Fibroblast of mammary gland (primary cell): ENCODE measurements at places on chromosomes 3 and 15.

GRCh38 chr3:177445549-177445948 is 248.3 kb upstream of the TBL1XR1 start:
- DNase-seq = no peak

- no peak for DNase-seq
Observed at GRCh38 chr3:138099417-138099816, 16.0 kb downstream of the DZIP1L start.

DNA sequence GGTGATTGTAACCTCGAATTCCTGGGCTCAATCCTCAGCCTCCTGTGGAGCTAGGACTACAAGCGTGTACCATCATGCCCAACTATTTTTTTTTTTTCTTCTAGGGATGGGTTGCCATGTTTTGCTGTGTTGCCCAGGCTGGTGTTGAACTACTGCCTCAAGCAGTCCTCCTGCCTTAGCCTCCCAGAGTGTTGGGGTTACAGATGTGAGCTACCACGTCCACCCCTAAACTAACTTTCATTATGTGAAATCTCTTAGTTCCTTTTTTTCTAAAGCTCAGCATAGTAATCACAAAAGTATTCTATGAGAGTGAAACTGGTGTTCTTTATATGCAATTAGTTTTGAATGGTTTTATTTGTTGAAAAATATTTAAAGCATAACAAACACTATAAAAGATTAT is 92.1 kb downstream of the XRN1 start:
- DNase-seq = no peak

- DNase-seq = no peak
Observed at GRCh38 chr15:63380151-63380807, 1.4 kb downstream of the CA12 start.

DNA sequence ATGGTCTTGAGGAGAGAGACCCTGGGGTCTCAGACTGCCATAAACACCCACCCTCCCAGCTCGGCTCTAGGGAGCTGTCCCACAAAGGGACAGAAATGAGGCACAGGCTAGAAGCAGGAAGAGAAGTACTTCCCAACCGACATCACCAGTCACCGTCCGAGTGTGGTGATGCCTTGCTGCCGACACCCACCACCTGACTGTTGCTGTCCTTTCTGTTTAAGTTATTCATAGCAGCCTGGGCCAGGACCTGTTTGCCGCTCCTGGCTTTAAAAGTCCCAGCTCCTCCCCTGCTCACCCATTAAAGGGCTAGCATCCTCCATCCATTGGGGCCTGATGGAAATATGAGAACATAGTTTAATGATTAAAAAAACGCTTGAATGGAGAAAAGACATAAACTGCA is 13.2 kb upstream of the SPG11 start:
- DNase-seq = no peak

GRCh38 chr15:58016581-58017175 is 48.8 kb downstream of the ALDH1A2 start:
- DNase-seq = peak; percentile 20

DNA sequence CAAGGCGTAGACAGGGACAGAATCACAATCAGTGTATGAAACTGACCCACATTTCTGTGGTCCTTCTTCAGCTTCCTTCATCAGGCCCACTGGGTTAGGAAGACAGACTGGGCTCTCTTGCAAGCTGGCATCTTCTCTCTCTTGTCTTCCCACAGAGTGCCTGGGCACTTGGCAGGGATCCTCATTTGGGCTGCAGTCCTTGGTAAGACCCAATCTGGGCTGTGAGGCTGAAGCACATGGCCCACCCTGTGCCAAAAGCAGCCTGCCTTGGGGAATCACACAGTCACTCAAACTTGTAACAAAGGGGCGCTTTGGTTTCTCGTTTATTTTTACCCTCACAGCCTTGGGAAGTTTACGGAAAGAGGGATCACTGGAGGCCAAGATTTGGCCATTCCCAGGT is 8.2 kb upstream of the EPHB3 start:
- DNase-seq = no peak

DNA sequence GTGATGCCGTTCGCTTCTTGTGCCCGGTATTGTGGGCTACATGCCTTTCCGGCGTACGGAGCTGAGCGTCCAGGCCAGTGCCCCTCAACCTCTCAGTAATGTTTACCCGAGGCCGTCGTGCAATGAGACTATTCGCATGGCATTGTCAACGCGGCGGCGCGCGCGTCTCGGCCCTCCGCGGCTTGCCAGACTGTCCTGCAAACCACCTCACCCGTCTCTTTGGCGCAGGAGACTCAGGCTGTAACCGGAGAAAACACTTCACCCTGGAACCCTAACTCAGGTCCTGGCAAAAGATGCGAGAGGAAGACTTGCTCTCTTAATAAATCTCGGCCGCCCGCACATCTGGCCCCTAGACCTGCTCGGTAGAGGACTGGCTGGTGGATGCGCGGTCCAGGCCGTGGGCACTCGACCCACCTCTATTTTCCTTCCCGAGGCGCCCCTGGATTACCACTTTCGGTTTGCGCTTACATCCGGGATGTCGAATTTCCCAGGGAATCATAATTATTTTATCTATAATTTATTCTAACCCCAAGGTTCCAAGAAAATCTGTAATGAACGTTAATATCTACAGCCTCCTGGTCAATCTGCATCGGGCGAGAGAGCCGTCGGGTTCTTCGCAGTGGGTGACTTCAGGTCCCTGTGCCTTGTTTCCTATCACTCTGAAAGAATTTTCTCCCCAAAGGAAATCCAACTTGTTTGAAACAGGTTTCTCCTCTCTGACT is 71.8 kb upstream of the POLG start:
- no peak for DNase-seq

DNA sequence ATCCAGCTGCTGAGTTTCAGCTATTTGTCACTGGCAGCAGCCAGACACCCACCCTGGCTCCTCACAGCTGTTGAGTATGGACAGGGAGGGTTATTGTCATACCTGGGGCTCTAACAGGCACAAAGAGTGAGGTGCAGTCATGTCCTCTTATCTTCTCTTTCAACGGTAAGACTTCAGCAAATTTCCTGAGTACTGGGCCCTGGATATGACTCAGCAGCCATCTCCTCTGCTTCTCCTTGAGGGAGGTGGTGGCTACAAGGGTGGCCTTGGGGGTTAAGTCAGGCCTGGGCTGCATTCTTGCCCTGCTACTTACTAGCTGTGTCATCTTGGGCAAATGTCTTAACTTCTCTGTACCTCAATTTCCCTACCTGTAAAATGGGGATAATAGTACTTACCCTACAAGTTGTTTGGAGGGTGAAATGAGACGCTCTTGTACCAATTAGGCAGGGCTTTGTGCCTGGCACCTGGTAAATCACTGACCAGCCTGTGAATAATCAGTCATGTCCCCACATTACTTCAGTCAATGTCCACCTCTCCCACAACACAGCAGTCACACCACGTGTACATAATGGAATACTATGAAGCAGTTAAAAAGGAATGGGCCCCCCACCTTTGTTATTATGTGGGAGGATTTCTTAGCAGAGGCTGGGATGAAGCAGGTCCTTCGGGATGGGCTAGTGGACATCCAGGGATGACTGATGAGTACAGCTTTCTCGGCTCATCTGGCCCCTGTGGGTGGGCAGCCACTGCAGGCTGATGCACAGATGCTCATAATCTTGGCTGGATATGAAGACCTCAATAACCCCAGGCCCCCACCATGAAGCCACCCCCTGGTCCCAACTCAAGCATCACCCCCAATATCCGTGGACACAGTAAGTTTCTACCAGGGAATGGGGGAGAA is 528.8 kb downstream of the SHQ1 start:
- peak; percentile 24 for DNase-seq

GRCh38 chr3:188553569-188553968 is 399.6 kb downstream of the LPP start:
- DNase-seq = peak; percentile 45

DNA sequence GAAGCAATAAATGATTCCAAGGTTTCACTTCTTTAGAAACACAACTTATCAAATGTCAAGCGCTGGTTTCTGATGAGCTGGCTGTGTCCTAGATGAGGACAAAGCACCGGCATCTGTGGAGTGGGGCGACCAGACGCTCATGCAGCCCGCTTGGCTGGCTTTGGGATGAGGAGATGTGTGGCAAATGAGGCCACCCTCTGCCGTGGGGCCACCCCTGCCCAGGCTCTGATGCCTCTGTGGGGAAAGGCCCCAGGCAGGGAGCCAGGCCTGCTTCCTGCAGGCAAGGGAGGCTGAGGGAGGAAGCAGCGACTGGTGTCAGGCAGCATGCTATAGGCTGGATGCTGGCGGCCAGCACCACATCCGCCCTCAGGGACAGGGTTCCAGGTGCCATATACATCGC is 102.9 kb downstream of the HERC2 start:
- DNase-seq = no peak

GRCh38 chr15:54312528-54312927 is 334.3 kb downstream of the UNC13C start:
- no peak for DNase-seq

DNA sequence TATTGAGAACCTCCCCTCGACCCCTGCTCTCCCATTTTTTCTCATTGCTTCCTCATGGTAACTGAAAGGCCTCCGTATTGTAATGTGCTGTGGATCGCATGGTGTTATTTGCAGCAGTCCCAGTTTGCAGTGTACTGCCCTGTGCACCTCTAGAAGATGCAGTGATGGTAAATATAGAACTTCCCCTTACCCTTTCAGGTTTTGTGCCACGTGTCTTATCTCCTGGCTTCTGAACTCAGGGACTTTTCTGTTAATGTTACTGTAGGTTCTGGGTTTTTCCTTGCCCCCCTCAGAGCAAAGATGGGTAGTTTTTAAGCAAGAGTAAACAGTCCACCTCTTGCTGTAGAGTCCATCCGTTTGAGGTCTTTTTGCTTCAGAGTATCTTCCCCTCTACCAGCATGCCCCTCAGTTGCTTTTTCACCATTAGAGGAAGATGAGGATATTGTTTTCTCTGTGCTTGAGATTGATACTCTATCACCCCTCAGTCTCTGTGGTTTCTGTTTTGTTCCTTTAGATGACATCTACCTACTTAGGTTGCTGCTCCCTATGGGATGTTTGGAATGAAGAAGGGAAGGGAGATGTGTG is 22.4 kb downstream of the CHD2 start:
- DNase-seq = no peak

DNA sequence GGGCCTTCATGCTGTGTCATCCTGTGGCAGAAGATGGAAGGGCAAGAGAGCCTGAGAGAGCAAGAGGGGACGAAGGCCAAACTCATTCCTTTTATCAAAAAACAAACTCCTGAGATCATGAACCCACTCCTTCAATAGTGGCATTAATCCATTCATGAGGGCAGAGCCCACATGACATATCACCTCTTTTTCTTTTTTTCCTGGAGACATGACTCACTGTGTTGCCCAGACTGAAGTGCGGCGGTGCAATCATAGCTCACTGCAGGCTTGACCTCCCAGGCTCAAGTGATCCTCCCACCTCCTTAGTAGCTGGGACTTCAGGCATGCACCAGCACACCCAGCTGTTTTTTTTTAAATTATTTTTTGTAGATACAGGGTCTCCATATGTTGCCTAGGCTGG is 92.0 kb upstream of the RNU6-1 start:
- DNase-seq = peak; percentile 34

GRCh38 chr3:195907934-195908693 is at the start of gene TNK2:
Gene TNK2 (minus strand): TSS chr3:195908551. CDS start chr3:195888588, 19,963 bp downstream.
- DNase-seq = no peak

DNA sequence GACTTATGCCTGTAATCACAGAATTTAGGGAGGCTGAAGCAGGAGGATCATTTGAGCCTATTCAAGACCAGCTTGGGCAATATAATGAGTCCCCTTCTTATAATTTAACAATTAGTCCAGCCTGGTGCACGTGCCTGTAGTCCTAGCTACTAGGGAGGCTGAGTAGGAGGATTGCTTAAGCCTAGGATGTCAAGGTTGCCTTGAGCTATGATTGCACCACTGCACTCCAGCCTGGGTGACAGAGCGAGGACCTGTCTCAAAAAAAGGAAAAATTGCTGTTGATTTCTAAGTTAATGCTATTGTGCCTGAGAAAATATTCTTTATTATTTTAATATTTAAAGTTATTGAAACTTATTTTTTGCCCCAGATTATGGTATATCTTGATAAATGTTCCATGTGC is 159.0 kb downstream of the NLGN1 start:
- no peak for DNase-seq

GRCh38 chr3:4845882-4846281 is 133.4 kb upstream of the BHLHE40 start:
- DNase-seq = no peak

DNA sequence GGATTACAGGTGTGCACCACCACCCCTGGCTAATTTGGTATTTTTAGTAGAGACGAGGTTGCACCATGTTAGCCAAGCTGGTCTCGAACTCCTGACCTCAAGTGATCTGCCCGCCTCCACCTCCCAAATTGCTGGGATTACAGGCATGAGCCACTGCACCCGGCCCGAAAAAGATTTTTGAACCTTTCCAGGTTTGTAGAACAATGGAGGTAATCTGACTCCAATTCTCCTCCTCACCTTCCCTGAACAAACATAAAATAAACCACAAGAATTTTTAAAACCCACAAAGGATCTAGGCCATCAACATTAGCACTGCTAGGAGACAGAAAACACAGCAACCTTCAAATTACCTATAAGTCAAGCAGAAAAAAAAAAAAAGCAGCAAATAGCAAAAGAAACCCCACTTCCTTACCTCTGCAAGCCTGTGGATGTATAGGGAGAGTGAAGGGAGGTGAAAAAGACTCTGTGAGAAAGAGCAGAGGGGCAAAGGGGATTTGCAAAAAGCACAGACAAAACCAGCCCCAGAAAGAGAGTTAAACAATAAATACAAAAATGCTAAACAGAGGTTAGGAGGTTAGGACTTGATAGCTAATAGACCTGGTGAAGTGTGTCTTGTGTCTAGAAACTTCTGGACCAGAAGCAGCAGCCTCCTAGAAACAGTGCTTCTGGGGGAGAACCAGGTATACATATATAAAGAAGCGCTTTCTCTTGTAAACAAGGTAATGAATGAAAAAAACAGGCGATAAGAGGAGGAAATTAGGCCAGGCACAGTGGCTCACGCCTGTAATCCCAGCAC is 32.1 kb downstream of the TFDP2 start:
- no peak for DNase-seq

DNA sequence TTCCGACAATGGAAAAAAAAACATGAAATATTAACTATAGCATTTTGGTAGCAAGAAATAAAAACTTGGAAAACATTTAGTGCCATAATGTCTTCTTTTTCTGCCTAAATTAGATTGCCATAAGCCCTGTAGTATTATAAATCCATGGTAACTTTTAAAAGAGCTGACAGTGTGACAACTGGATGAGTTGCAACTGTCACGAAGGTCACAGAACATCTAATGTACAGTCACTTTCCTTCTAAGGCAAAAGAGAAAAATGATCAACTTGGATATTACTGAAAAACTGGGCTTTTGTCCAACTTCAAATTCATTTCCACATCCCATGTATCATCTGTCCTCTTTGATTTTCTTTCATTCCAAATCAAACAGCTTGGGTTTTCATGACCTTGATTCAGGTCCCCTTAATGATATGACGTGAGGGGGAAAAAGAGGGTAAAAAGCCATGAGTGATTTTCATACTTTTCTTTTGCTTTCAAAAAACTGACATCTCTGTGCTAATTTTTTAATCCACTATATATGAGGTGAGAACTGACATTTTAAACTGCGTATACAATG is 602 bp downstream of the CPB1 start:
- DNase-seq = peak; percentile 16

- DNase-seq = no peak
Observed at GRCh38 chr15:77010857-77011256, 15.9 kb downstream of the PSTPIP1 start.
